Ammon's horn (tissue), 1 donor: ENCODE measurements at places on chromosomes 16 and 17.

DNA sequence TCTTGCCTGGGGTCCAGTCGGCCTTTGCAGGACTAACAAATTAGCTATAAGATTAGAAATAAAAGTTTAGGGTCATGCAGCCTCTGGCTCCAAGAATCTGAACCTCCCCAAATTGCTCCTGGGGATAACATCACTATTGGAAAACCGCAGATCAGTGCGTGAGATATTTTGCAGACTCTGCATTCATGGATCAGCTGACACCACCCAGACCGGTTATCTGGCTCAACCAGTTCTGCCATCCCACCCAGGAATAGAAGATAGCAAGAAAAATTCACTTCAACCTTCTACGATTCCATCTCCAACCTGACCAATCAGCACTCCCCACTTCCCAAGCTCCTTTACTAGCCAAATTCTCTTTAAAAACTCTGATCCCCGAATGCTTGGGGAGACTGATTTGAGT, 4.3 kb upstream of the PGS1 start:
- no peak for DNase-seq

DNA sequence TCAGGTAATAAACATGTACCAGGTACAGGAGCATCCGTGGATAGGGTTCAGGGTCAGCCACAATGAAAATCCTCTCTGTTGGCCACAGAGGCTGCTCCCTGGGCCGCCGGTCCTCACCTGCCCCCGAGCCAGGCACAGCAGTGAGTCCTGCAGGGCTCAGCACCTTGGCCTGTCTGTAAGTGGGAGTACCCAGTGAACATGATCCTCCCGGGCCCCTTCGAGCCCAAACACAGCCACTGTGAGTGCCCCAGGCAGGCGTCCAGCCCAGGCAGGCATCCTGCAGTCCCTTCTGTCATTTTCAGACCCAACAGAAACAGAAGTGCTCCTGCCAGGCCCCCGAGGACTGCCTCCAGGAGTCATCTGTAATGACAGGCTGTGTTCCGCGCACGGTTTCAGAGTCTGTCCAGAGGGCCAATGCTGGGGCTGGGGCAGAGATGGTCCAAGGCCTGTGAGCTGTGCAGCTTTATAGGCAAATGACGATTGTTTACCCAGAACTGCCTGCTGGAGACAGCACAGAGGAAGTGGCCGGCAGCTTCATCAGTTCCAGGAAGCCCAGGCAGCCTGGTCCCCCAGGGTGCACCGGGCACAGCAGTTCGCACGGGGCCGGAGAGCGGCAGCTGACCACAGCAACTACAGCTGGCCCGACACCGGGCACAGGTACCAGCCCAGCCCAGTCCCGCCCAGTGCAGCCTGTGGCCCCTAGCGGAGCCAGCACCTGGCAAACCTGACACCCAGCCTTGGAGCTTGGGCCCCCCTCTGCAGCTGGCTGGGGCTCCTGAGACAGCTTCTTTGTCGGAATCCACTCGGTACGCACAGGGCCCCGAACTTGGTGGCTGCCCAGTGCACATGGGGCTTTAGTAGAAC, 13.2 kb downstream of the SLC7A5 start:
- peak; percentile 67 for DNase-seq

DNA sequence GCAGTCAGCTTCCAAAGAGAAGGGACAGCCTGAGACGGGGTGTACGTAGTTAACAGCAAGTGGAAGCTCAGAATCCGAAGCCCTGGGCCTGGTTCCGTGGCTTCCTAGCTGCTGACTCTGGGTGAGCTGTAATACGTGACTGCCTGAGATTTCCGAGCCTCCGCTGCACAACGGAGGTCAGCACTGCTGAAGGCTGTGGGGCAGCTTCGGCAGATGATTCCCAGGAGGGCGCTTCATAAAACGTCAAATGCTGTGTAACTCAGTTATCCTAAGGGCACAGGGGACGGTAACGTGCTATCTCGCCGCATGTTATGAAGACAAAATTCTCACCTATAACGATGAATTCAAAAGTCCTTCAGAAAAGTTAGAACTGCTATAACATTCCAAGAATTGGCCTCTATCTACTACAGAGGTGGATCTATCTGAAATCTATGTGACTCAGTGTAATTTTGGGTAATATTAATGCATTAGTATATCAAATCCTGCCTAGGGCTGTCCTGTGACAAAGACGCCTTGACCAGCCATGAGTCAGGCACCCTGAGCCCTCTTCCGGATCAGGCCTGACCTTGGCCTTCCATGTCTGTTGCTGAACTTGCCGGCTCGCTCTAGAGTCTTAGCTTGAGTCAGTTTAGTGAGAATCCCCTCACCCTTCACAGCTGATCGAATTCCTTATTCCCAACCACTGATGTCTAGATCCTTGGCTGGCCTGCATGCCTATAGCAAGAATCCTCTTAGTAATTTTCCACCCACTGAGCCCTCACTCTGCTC, 43.5 kb downstream of the MARF1 start:
- DNase-seq: no peak

DNA sequence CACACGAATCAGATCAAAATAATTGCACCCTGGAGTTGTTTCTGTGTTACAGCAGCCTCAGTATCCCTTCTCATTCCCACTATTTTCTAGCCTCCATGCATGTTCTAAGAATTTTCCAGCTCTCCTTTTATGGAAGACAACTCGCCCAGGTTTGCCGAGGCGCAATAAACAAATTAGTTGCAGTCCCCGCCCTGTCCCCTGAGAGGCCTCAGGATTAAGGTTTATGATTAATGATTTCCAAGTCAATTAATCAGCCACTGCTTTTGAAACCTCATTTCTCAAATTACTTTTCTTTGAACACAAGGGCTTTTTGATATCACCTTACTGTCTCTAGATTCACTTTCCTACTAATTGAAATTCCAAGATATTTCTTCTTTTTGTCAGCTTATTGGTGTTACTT, 138.3 kb upstream of the HSBP1 start:
- DNase-seq: no peak

DNA sequence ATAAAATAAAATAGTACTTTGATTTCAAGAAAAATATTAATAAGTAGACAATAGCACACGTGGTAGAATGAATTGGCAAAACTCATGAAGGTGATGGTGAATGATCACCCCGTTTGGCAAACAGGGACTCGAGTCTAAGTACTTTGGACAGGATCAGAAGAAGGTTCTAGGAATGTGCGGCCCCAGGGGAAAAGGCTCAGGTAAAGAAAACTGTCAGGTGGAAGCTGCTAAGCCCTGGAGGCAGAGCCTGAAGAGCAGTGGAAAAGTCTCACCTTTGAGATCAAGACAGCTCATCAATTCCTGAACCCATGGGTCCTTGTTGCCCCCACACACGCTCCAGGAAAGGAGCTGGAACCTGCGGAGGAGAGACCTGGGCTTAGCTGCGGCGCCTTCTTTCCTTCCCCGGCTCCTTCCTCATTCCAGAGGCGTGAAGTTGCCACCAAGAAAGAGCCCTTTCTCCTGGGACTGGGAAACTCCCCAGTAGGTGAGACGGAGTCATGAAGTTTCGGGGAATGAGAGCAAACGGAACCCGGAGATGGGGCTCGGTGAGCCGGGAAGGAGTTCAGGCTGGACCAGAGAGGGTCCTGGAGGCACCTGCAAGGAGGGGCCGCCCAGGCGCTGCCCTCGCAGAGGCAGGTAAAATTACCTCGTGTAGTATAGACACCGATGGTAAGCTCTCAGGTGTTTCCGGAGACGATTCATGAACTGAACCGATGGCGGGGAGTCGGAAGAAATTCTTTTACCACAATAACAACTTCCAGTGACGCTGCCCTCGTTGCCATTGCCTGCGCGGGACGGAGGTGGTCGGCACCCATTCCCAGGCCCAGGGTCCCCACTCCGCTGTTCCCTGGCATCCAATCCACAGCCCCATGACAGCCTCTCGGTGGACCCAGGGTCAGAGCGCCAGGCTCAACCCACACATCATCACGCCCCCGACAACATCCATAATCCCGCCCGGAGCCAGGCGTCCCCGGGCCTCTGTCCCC, 1.2 kb upstream of the ZMYND15 start:
- no peak for DNase-seq

DNA sequence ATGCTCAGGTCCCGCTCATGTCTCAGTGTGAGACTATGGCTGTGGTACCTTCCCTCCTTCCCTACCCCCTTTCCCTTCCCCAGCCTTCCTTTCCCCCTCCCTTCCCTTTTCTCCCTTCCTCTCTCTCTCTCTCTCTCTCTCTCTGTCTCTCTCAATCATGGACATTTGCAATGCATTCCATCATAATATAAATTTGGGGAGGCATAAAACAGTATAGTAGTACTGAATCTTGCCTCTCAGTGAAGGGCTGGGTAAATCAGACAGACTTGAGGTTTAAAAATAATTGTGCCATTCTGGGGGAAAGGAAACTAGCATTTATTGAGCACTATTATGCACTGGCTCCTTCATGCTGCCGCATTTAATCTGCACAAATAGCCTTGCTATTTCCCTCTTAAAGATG, 4.3 kb downstream of the ZKSCAN2 start:
- no peak for DNase-seq

DNA sequence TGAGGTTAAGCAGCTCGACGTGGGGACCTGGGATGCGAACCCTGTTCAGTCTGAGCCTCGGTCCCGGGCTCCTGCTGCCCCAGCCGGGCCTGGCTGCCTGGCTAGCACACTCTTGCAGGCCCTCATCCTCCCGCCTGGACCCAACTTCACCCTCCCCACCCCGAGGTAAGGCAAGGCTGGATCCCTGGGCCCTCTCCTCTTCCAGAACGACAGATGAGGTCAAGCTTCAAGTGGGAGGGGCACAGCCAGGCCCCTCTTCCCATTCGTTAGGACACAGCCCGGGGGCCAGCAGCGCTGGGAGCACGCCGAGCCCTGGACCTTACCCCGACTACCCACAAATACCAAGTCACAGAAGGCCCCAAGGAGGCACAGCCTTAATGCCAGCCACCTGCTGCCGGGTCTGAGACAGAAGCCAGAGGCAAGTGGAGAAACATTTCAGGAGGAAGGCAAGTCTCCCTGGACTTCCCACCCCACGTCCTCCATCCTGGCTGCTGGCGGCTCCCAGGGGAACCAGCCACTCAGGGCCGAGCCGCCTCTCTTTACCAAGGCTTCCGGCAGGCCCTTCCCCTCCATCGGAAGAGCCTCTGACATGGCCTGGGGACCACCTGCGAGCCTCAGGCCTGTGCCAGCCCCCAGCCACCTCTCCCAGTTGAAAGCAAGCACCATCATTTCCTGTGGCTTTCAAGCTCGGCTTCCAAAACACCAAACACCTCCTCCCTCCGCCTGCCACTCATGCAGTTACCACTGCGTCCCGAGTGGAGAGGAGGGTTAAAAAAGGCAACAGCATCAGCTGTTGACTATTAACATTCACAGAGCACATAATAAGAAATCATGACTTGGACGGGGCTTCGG, 59.9 kb downstream of the RPH3AL start:
- no peak for DNase-seq
